ENCODE measurements at places on chromosomes 11 and 22.

DNA sequence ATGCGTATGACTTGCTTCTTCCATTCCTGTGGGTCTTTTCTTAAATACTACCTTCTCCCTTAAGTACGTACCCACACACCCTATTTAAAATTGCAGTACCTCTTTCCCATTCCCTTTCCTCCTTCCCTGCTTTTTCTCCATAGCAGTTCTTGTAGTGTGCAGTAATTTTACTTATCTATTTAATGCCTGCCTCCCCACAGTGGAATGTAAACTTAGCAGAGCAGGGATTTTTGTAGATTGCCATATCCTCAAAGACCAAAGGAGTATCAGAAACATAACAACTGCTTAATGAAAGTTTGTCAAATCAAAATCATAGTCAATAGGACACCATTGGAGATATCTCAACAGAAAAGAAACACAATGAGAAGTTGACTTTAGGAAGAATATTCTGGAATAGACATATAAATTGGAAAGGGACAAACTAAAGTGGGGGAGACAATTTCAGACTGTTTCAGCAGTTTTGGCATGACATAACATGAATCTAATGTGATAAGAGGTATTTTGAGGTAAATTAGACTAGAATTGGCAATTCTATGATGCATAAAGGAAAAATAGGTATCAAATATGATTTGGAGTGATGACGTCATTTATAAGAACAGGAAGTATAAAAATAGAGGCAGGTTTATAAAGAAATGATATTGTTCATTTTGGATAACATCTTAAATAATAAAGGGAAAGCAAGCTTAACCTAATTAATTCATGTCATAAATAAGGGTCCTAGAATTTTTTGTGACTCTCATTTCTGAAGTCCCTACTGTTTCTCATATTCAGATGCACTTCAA, 188.4 kb downstream of the SOX6 start:
- DNase-seq, result no peak

DNA sequence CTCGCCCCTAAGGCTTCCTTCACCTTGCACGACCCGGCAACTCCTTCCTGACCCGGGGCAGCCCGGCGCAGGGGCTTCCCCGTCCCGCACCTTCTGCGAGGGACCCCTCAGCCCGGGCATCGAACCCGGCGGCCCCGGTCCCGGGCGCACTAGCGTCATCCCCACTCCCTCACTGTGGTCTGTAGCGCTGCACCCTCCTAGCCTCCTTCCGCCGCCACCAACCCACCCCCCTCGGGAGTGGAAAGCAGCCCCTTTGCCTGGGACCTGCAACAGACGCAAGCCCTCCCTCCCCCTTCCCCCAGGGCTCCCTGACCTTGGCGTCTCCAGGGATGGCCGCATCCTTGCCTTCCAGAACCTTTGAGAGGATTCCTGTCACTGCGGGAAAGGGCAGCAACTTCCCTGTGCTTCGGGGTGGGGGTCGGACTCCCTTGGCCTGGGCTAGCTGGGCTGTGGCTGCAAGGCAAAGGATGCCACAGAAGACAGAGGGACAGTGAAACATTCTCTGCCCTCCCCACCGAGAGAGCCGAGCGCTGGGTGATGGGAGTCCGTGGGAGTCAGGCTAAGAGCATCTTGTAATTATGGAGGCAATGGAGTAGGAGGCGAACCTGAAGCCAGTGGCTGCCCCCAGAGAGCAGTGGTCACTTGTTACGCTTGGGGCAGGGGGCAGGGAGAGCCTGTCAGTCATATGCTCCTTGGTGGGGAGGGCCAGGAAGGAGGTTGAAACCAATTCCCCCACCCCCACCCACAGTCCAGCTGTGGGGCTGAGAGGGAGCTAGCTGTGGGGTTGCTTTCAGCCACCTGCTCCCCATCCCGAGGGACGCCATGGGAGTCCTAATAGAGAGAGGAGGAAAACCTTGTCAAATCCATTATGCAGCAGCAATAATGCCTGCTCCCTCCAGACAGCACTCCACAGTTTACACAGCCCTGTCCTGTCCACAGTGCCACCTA, 920 bp downstream of the TMEM132A start:
- no peak for DNase-seq

DNA sequence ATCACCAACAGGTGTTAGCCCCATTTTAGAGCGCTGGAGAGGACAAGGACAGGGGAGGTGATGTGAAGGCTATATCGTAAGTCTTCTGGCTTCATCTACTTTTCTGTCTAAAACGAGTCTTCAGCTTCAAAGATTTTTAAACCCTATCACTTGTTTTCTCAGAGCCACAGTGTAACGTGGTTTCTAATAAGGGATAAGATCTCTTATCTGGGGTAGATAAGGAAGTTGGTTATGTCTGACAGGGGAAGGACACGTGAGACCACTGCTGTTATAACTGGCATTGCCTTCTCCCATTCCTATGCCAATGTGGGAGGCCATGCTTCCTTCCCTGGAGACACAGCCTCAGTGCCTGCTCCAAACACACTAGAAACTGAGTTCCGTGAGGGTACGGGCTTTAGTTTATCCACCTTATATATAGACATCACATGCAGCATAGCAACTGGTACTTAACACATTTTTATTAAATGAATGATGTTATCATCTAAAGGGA, 39.3 kb downstream of the LARGE2 start:
- DNase-seq, result no peak

DNA sequence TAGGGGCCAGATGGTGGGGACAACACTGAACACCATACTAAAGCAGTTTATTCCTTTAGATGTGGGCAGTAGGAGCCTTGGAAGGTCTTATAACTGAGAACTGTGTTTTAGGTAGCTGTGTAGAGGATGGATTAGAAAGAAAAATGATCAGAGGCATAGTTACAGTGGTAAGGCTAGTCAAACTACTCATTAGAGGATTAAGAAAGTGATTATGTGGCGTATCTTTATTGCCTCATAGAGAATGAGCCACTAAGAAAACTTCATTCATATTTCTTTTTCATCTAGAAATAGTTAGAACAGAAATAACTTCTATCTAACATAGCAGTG, 155.8 kb upstream of the RASSF10 start:
- no peak for DNase-seq

DNA sequence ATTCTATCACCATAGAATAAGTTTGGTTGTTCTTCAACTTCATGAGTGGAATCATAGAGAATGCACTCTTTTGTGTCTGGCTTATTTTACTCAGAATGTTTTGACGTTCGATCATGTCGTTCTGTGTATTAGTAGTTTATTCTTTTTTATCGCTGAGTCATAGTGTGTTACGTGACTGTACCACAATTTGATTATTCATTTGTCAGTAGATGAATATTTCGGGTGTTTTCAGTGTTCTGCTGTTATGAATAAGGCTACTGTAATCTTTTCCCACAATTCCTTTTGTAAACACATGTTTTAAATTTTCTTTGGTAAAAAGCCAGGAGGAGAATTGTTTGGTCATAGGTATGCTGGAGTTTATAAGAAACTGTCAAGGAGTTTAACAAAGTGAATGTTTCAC, 279.9 kb upstream of the B3GAT1 start:
- no peak for DNase-seq

GRCh38 chr22:24776525-24776924, 2.0 kb upstream of the PIWIL3 start:
- DNase-seq, result no peak

GRCh38 chr11:47099214-47099917, 77.3 kb downstream of the ARFGAP2 start:
- DNase-seq, result no peak

DNA sequence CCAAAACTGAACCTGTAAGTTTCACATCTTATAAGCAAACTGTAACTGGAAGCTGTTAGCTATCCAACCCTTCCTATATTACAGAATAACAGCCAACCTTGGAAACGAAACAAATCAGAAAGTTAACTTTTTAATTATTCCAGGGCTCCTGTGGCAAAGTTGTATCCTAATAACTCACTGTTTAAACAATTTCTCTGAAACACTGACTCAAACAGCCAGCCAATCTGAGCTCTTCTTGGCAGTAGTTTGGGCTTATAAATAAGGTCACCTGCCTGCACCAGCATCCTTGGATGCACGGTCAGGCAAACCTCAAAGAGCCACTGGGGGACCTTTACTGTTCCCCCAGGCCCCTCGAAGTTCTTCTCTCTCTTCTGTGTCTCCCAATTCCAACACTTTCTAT, 5.0 kb downstream of the CELSR1 start:
- no peak for DNase-seq
